ENCODE measurements at places on chromosomes 13 and 19. TPM values are rescaled to one million over a fixed set of nuclear protein-coding genes. Genes with fewer than 3 reads are reported as not detected.

Gene ANGPTL8
- not detected for total RNA-seq

Gene ZNF90
- 6.1 TPM for total RNA-seq

Gene SLITRK6
- 12.2 TPM for total RNA-seq

Gene CGB5
- 2.5 TPM for total RNA-seq

Gene SIX5
- total RNA-seq = 14.7 TPM

Gene NMRK2
- not detected for total RNA-seq

Gene STARD13
- 7.9 TPM for total RNA-seq

Gene PCDH20
- total RNA-seq = 2.4 TPM

DNA sequence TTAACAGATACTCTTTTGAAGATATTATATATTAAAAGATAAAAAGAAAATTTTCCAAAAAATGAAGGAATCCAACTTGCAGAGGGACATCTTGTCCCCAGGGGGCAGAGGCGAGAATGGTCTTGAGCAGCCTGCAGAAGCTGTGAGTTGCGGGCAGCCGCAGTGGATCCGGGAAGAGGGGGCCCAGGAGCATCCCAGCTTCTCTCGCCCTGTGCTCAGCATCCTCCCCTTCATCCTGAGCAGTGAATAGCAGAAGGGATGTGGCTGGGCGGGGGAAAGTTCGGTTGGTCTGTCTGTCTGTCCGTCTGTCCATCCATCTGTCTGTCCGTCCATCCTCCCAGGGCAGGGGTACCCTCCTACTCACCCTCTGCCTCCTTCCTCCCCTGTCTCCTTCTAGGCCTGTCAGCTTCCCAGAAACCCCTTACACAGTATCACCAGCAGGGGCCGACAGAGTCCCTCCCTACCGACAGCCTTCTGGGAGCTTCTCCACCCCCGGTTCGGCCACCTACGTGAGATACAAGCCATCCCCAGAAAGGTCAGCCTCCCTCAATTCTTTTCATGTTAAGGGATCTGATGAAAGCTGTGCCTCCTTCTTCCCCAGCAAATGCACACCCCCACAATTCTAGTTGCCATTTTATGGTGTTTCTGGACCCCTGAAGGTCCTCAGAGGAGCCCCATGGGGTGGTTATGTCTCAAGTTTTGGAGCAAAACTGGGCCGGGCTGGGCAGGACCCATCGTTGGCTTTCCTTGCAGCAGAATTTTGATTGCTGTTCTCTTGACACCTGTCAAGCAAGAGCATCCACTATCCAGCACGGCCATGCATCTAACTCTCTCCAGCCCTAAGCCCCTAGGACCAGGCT lies 81.6 kb downstream of the DPF1 start:
- H3K4me3 ChIP-seq = no peak overlapping the region
- H3K27ac ChIP-seq = no peak overlapping the region
- no peak for DNase-seq
- peaks cover 34% of the 10 kb centered on the region for H3K4me1 ChIP-seq
- H3K27me3 ChIP-seq = no peaks in the 10 kb centered on the region

- H3K27ac ChIP-seq = no peak overlapping the region
- H3K4me1 ChIP-seq = peaks cover 41% of the 10 kb centered on the region
- H3K36me3 ChIP-seq = no peaks in the 10 kb centered on the region
Measured at GRCh38 chr19:29685326-29685725, 20.1 kb downstream of the PLEKHF1 start.

DNA sequence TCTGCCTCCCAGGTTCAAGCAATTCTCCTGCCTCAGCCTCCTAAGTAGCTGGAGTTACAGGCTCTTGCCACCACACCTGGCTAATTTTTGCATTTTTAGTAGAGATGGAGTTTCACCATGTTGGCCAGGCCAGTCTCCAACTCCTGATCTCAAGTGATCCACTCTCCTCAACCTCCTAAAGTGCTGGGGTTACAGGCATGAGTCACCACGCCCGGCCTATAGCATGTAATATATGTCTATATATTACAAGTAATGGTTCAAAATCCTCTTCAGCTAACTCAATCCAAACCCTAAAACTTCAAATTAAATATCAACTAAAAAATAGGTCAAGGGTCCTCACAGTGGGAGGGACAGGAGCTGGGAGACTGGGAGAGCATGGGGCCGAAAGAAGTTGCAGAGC lies 28.0 kb downstream of the FPR3 start:
- no peak overlapping the region for H3K4me3 ChIP-seq
- no peak for DNase-seq
- H3K36me3 ChIP-seq = no peaks in the 10 kb centered on the region
- H3K27me3 ChIP-seq = no peaks in the 10 kb centered on the region

DNA sequence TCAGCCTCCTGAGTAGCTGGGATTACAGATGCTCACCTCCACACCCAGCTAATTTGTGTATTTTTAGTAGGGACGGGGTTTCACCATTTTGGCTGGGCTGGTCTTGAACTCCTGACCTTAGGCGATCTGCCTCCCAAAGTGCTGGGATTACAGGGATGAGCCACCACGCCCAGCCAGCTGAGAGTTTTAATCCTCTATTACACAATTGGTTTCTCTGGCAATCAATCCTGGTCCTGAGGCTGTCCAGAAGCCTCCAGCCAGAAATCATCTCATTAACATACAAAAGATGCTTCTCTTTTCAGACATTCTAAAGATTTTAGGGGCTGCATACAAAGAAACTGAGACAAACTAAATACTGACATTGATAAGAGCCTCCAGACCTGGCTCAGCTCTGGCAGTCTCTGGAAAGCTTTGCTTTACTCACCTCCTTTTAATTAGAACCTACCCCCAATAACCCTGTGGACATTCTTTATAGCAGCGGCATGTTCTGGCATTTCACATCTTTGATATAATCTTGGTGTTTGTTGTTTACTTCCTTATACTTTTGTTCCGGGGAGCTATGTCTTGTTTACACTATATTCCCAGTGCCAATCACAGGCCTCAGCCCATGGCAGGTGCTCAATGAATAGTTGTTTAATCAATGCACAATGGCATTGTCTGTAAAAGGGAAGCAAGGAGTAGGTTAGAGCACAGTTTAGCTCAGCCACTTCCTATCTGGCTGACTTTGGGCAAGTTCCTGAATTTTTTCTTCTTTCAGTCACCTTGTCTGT lies 4.1 kb upstream of the ZNF724 start:
- no peaks in the 10 kb centered on the region for H3K27me3 ChIP-seq
- H3K27ac ChIP-seq = no peak overlapping the region
- H3K4me3 ChIP-seq = no peak overlapping the region
- H3K4me1 ChIP-seq = peaks cover 3% of the 10 kb centered on the region
- H3K36me3 ChIP-seq = peaks cover 10% of the 10 kb centered on the region

- H3K36me3 ChIP-seq = no peaks in the 10 kb centered on the region
- no peak for DNase-seq
- peaks cover 4% of the 10 kb centered on the region for H3K4me1 ChIP-seq
- H3K4me3 ChIP-seq = no peak overlapping the region
Measured at GRCh38 chr13:39895254-39895653, 239.8 kb downstream of the COG6 start.

- peaks cover 36% of the 10 kb centered on the region for H3K36me3 ChIP-seq
- H3K27ac ChIP-seq = no peak overlapping the region
- H3K4me3 ChIP-seq = no peak overlapping the region
- no peaks in the 10 kb centered on the region for H3K27me3 ChIP-seq
- DNase-seq = peak; percentile 70
- peaks cover 1% of the 10 kb centered on the region for H3K4me1 ChIP-seq
Measured at GRCh38 chr13:114008964-114009589, 35.2 kb upstream of the C13orf46 start.

GRCh38 chr19:43774103-43774939 lies 6.5 kb downstream of the KCNN4 start:
- H3K27ac ChIP-seq = peak overlapping the region; percentile 7
- no peaks in the 10 kb centered on the region for H3K36me3 ChIP-seq
- H3K4me1 ChIP-seq = peaks cover 24% of the 10 kb centered on the region
- no peaks in the 10 kb centered on the region for H3K27me3 ChIP-seq
- H3K4me3 ChIP-seq = peak overlapping the region; percentile 14
- DNase-seq = no peak

DNA sequence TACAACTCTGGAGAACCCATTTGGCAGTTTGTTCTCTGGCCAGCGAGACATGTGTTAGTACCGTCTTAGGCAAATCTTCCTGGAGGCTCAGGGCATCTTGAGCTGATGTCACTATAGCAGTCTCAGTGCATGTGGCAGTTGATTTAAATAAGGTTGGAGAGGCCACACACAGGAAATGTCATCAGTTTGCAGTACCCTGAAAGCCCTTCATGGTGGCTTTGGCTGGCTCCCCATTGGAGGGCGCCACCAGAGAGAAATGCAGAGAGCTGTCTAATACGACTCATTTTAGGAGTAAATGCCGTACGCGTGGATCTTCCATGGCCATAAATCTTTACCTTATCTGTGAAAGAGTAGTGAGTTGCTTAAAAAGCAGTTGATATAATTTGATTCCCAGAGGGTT lies 163.1 kb downstream of the STK24 start:
- H3K27ac ChIP-seq = no peak overlapping the region
- peaks cover 10% of the 10 kb centered on the region for H3K36me3 ChIP-seq
- H3K27me3 ChIP-seq = no peaks in the 10 kb centered on the region
- peaks cover 18% of the 10 kb centered on the region for H3K4me1 ChIP-seq
- DNase-seq = no peak
- no peak overlapping the region for H3K4me3 ChIP-seq

DNA sequence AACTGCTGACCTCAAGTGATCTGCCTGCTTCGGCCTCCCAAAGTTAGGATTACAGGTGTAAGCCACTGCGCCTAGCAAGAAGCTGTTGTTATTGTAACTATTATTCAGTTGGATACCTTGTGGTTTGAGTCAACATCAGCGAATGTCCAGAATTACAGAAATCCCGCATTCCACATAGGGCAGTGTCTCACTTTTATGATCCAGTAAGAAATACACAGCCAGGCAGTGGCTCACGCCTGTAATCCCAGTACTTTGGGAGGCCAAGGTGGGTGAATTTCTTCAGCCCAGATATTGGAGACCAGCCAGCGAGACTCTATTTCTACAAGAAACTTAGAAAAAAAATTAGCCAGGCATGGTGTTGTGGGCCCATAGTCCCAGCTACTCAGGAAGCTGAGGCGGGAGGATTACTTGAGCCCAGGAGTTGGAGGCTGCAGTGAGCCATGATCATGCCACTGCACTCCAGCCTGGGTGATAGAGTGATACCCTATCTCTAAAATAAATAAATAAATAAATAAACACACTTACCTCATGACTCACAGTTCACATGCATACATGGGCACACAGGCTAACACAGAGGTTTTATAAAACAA lies 43.8 kb downstream of the SPTBN4 start:
- H3K4me3 ChIP-seq = no peak overlapping the region
- peaks cover 10% of the 10 kb centered on the region for H3K4me1 ChIP-seq
- H3K36me3 ChIP-seq = no peaks in the 10 kb centered on the region
- H3K27me3 ChIP-seq = peaks cover 27% of the 10 kb centered on the region
- no peak overlapping the region for H3K27ac ChIP-seq

GRCh38 chr19:21335721-21336120 lies 6.5 kb upstream of the ZNF708 start:
- no peaks in the 10 kb centered on the region for H3K36me3 ChIP-seq
- H3K27ac ChIP-seq = no peak overlapping the region
- H3K4me3 ChIP-seq = no peak overlapping the region
- no peaks in the 10 kb centered on the region for H3K4me1 ChIP-seq

DNA sequence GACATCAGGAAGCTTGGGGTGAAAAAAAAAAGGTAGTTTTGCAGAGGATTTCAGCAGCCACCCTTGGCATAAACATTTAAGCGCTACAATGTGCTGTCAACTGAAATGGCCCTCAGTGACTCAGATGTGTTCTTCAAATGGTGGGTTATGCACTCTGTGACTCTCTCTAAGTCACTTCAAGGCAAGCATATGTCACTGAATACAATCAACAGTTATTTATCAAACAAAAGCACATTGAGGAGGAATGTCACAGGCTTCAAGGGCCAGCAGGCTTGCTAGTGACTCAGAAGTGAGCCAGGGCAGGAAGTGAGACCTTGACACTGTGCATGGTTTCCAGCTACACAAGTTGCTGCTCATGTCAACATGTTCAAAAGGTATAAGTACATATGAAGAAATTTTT lies 523.7 kb upstream of the HTR2A start:
- H3K27me3 ChIP-seq = no peaks in the 10 kb centered on the region
- H3K4me1 ChIP-seq = no peaks in the 10 kb centered on the region
- no peaks in the 10 kb centered on the region for H3K36me3 ChIP-seq
- no peak overlapping the region for H3K27ac ChIP-seq

DNA sequence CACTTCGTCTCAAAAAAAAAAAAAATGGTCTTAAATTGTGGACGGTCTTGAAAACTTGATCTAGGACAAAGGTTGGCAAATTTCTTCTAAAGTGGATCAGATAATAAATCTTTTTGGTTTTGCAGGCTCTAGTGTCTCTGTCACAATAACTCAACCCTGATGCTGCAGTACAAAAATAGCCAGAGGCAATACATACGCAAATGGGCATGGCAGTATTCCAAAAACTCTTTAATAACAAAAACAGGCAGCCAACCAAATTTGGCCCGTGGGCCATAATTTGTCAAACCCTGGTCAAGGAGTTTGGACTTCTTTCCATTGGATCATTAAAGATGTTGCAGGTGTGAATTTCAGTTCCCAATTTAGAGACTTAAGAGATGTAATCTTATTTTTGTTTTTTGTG lies 93.5 kb upstream of the MRI1 start:
- H3K27me3 ChIP-seq = peaks cover 12% of the 10 kb centered on the region
- no peak for DNase-seq
- H3K36me3 ChIP-seq = no peaks in the 10 kb centered on the region
- H3K4me1 ChIP-seq = peaks cover 10% of the 10 kb centered on the region

- peaks cover 11% of the 10 kb centered on the region for H3K4me1 ChIP-seq
- H3K27me3 ChIP-seq = no peaks in the 10 kb centered on the region
- peaks cover 16% of the 10 kb centered on the region for H3K36me3 ChIP-seq
- no peak overlapping the region for H3K27ac ChIP-seq
Measured at GRCh38 chr19:1572795-1573194, 4.7 kb upstream of the MEX3D start.

DNA sequence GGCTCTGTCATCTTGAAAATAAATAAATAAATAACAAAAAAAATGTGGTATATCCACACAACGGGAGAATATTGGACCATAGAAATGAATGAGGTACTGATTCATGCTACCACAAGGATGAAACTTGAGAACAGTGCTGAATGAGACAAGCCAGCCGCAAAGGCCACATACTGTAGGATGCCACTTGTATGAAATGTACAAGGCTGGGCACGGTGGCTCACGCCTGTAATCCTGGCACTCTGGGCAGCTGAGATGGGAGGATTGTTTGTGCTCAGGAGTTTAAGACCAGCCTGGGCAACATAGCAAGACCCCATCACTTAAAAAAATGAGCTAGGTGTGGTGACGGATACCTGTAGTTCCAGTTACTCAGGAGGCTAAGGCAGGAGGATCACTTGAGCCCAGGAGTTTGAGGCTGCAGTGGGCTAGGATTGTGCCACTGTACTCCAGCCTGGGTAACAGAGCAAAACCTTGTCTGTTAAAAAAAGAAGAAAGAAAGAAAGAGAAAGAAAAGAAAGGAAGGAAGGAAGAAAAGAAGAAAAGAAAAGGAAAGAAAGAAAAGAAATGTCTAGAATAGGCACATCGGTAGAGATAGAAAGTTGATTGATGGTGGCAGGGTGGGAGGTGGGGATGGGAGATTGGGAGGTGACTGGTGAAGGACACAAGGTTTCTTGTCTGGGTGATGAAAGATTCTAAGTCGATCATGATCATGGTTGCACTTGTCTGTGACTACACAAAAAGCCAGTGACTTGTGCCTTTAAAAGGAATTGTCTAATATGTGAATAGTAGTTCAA lies 20.3 kb downstream of the HPN start:
- H3K27me3 ChIP-seq = no peaks in the 10 kb centered on the region
- H3K4me3 ChIP-seq = no peak overlapping the region
- no peaks in the 10 kb centered on the region for H3K36me3 ChIP-seq
- no peak for DNase-seq
- H3K4me1 ChIP-seq = no peaks in the 10 kb centered on the region

GRCh38 chr13:31012655-31013024 lies 80.2 kb downstream of the TEX26 start:
- H3K36me3 ChIP-seq = no peaks in the 10 kb centered on the region
- H3K4me3 ChIP-seq = no peak overlapping the region
- no peak for DNase-seq
- H3K4me1 ChIP-seq = no peaks in the 10 kb centered on the region
- H3K27me3 ChIP-seq = no peaks in the 10 kb centered on the region
- H3K27ac ChIP-seq = no peak overlapping the region
